Right atrium auricular region (tissue), 2 donors: ENCODE measurements at places on chromosomes 6 and 20. TPM values are rescaled to one million over a fixed set of nuclear protein-coding genes. Genes with fewer than 3 reads are reported as not detected.

Gene RIMS4
- 0.47 TPM for total RNA-seq

Gene NECAB3
- total RNA-seq, result 88.4 TPM

Gene GJA10
- total RNA-seq, result not detected

Gene SCRT2
- total RNA-seq, result not detected

Gene SRXN1
- total RNA-seq, result 65.4 TPM

Gene RIPPLY2
- not detected for total RNA-seq

Gene TUBB2B
- total RNA-seq, result 2.2 TPM
